ENCODE measurements at places on chromosomes 6 and 20. TPM values are rescaled to one million over a fixed set of nuclear protein-coding genes. Genes with fewer than 3 reads are reported as not detected.
A peak's percentile ranks its signal among the peaks of the same experiment; 100 is the strongest.

The CNPY3 gene
- total RNA-seq: 55.7 TPM

The C2 gene
- total RNA-seq: 0.42 TPM

The NHSL1 gene
- total RNA-seq: 0.68 TPM

The SLC2A4RG gene
- 25.7 TPM for total RNA-seq

The LPIN3 gene
- total RNA-seq: 1.8 TPM

The FRMD1 gene
- not detected for total RNA-seq

The APOBEC2 gene
- total RNA-seq: not detected

The CABLES2 gene
- 5.3 TPM for total RNA-seq

The FAM8A1 gene
- total RNA-seq: 4.0 TPM

The TTPAL gene
- total RNA-seq: 31.4 TPM

- H3K4me3 ChIP-seq: no peak overlapping the region
- H3K27ac ChIP-seq: no peak overlapping the region
- peaks cover 3% of the 10 kb centered on the region for H3K27me3 ChIP-seq
- H3K4me1 ChIP-seq: peaks cover 12% of the 10 kb centered on the region
- no peak for DNase-seq
Measured at GRCh38 chr6:12270551-12271230, 19.5 kb upstream of the EDN1 start.

DNA sequence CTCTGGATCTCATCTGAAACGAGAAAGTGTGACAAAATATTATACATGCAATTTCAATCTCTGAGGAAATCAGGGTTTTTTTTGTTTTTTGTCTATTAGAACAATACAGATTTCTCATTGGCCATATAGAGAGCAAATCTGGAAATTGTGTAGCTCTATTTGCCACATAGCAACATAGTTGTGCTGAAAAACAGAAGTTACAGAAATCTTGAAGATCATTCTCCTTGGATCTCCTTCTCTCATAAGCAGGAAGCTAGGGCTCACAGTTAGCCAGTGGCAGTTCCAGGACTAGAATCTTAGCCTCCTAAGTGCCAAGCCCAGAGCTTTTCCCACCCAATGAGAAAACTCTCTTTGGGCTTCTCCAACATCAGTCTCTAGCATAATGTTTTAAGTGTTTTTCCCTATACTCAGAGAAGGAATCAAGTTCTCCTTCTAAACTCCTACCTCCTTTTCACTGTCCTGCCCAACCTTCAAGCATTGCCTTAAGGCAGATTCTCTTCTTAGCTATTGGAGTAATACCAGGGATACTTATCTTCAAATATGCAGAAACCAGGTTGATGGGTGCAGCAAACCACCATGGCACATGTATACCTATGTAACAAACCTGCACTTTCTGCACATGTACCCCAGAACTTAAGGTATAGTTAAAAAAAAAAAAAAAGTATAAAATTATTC is 211.6 kb downstream of the ALDH8A1 start:
- DNase-seq: no peak
- H3K27me3 ChIP-seq: peaks cover 8% of the 10 kb centered on the region
- H3K27ac ChIP-seq: no peak overlapping the region
- H3K36me3 ChIP-seq: no peaks in the 10 kb centered on the region

DNA sequence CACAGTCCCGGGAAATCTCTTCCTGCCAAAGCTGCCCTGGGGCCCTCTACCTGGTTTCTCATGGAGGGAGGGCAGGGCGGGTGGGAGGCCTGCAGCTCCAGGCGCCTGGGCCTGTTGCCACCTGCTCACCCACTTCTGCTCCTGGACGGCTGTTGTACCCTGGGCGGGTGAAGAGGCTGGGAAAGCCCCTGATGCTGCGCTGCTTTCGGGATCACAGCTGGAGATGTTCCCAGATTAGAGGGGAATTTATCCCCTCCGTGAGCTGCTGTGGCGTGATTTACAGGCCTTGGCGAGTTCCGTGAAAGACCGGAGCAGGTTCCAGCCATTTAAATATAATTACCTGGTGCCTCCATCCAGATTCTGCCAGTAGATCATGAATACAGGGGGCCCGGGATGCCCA is 12.3 kb upstream of the VSTM2L start:
- no peak for DNase-seq
- H3K27ac ChIP-seq: no peak overlapping the region
- H3K36me3 ChIP-seq: no peaks in the 10 kb centered on the region
- H3K4me3 ChIP-seq: no peak overlapping the region
- H3K4me1 ChIP-seq: no peaks in the 10 kb centered on the region

DNA sequence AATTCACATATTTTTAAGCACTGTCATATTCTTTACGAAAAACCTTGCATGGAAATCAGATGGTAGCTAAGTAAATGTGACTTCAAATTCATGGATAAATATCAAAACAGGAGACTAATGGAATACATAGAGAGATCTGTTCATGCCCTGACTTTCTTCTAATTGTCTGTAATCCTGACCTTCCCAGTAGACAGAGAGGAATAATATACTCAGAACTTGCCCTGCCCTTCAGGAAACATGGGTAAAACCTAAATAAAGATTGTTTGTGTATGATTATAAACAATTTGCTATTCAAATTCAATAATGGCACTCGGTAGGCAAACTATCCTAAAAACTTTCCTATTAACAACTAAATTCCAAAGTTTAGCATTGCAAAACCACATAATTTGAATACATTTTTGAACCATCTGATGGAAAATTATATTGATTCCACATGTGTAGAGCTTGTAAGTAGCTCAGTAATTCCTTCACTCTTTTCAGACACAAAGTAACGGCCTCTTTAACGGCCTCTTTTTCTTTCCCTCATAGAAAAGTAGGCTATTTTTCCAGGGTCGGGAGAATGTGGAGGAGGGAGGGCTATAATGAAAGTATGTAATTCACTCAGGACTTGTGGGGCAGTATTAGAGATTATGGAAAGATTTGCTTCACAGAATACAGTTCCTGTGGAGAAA is 227.6 kb downstream of the ALDH8A1 start:
- no peaks in the 10 kb centered on the region for H3K4me1 ChIP-seq
- no peaks in the 10 kb centered on the region for H3K36me3 ChIP-seq
- DNase-seq: no peak

DNA sequence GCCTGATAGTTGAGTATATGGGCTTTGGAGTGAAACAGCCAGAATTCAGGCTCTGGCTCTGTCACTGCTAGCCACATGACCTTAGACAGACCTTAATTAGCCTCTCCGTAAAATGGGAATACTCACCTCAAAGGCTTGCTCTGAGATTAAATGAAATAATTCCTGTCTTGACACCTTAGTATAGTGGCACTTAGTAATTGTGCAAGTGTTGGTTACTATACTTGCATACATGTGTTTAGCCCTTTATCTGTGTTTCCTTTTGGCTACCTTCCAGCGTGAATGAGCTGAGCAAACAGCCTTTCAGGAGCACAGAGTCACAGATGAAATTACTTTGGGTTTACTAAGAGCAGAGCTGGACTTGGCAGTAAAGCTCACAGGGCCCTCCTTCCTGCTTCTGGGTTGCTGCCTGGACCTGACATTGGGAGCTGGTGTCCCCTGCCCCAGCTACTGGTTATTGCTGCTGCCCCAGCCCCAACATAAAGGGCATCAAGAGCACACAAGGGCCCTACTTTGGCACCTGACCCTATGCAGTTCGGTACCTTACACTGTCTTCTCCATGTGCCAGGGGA is 32.8 kb downstream of the CD164 start:
- DNase-seq: no peak
- no peaks in the 10 kb centered on the region for H3K27me3 ChIP-seq
- peaks cover 4% of the 10 kb centered on the region for H3K4me1 ChIP-seq
- H3K36me3 ChIP-seq: peaks cover 13% of the 10 kb centered on the region
- no peak overlapping the region for H3K4me3 ChIP-seq

DNA sequence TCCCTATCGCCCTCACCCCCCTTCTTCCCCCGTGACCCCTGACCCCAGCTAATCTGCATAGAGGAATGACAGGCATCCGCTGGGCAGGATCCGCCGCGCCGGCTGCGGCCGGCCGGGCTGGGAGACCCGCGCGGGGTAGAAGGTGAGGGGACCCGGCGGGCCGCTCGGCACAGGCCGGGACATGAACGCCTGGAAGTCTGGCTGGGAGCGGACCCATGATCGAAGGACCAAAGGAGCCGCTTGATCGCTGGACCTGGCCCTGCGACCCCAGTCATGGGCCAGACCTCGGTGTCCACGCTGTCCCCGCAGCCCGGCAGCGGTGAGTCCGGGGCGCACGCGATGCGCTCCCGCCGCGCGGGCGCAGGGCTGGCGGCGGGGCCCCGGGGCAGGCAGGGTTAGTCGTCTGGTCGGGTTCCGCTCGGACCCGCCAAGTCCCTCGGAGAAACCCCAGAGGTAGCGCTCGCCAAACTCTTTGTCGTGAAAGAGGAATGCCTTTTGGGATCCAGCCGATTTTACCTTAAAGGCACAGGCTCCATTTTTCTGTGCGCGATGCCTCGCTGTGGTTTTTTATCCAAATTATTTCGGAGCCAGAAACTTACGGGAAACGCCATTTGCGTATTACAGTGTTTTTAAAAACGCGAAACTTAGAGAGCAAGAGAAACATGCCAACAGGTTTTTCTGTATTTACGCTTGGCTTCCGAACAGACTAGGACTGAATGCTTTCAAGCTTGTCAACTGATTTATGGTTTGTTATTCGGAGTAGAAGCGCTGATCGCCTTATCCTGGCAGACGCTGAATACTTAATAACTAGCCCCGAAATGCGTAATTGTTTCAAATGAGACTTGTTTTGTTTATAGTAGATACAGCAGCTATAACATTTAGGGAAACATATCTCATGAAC is at the start of gene PHACTR2:
Gene PHACTR2 (plus strand): TSS at position 75 of the 901 bp plus-strand sequence. CDS start 199 bp downstream, at position 274.
- peak within 1 kb of the TSS; percentile 45 for H3K27ac ChIP-seq
- peaks cover 12% of the 10 kb centered on the region for H3K4me1 ChIP-seq
- H3K27me3 ChIP-seq: peaks cover 32% of the 10 kb centered on the region
- H3K4me3 ChIP-seq: peak within 1 kb of the TSS; percentile 81
- H3K36me3 ChIP-seq: peaks cover 15% of the 10 kb centered on the region

DNA sequence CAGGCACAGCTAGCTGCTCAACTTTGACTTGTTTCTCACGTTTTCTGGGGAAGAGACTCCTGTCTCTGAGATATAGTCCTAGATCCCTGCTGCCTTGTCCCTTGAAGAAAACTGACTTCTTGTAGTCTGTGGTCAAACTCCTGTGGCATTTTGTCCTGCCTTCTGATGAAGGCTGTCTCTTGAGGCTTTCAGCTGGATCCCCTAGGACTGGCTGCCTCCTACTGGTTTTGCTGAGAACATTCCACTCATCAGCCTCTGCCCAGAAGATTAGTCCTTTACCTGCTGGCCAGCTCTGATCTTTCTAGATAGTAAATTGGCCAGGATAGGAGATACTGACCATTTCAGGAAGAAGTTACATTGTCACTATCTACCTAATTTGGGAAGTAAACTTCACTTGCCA is 71.9 kb upstream of the CNR1 start:
- no peak overlapping the region for H3K4me3 ChIP-seq
- no peak overlapping the region for H3K27ac ChIP-seq
- no peaks in the 10 kb centered on the region for H3K36me3 ChIP-seq
- H3K4me1 ChIP-seq: no peaks in the 10 kb centered on the region

GRCh38 chr6:133248241-133249001 is 7.3 kb downstream of the EYA4 start:
- no peak overlapping the region for H3K4me3 ChIP-seq
- DNase-seq: no peak
- peaks cover 55% of the 10 kb centered on the region for H3K27me3 ChIP-seq

- peaks cover 57% of the 10 kb centered on the region for H3K27me3 ChIP-seq
- no peak within 1 kb of the TSS for H3K27ac ChIP-seq
- DNase-seq: peak; percentile 13
- no peaks in the 10 kb centered on the region for H3K36me3 ChIP-seq
Measured at GRCh38 chr6:84033523-84034451, at the start of gene MRAP2. Gene MRAP2, plus strand, starts transcription at chr6:84033772. Its CDS starts 21,547 bp downstream, at chr6:84055319.

- no peak overlapping the region for H3K4me3 ChIP-seq
- H3K27ac ChIP-seq: no peak overlapping the region
- DNase-seq: peak; percentile 40
- peaks cover 3% of the 10 kb centered on the region for H3K4me1 ChIP-seq
- H3K27me3 ChIP-seq: no peaks in the 10 kb centered on the region
Measured at GRCh38 chr6:44456070-44456965, 68.8 kb downstream of the CDC5L start.

GRCh38 chr20:18252597-18253451 is 35.5 kb upstream of the ZNF133 start:
- no peak for DNase-seq
- no peaks in the 10 kb centered on the region for H3K36me3 ChIP-seq
- no peaks in the 10 kb centered on the region for H3K27me3 ChIP-seq
- no peak overlapping the region for H3K27ac ChIP-seq
- H3K4me3 ChIP-seq: no peak overlapping the region

- H3K4me1 ChIP-seq: no peaks in the 10 kb centered on the region
- no peak for DNase-seq
- no peaks in the 10 kb centered on the region for H3K27me3 ChIP-seq
- H3K27ac ChIP-seq: no peak overlapping the region
Measured at GRCh38 chr20:39146394-39146793, 184.2 kb downstream of the DHX35 start.

DNA sequence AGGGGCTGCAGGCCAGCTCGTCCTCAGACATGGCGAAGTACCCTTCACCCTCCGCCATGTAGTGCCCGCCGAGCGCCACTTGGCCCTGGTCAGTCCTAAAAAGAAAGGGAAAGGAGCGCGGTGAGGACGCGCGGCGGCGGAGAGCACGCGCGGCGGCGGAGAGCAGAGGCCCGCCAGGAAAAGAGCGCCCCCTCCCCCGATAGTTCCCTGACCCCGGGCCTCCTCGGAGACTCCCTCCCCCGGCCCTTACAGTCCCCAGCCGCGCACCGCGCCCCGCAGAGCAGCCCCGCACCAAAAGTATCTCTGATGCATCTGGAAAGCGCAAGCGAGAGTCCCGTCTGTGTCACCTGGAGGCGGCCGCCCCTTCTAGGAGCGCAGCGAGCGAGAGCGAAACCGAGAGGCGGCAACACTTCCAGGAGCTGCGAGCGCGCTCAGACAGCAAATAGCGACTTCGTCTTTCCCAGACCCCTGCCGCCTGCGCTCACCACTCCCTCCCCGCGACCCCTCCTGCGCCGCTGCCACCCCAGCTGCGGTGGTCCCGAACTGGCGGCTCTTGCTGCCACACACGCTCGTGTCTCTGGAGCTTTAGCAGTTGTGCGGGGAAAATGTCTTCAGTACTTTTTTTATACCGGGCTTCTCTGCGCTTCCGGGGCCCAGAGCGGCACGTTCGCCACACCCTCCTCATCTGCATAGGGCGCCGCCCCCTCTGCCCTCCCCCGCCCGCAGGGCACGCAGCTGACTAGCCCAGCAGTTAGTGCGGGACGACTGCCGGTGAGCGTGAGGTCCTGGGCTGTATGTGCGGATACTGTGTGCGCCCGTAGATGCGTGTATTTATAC is at the start of gene TENT5A:
Gene TENT5A (minus strand): TSS at position 598 of the 837 bp plus-strand sequence. CDS start 540 bp downstream, at position 58.
- H3K36me3 ChIP-seq: peaks cover 6% of the 10 kb centered on the region
- H3K4me1 ChIP-seq: peaks cover 36% of the 10 kb centered on the region
- H3K27me3 ChIP-seq: peaks cover 10% of the 10 kb centered on the region
- H3K27ac ChIP-seq: peak within 1 kb of the TSS; percentile 88
- DNase-seq: peak; percentile 87

- H3K4me1 ChIP-seq: peaks cover 30% of the 10 kb centered on the region
- H3K27me3 ChIP-seq: no peaks in the 10 kb centered on the region
- H3K4me3 ChIP-seq: peak overlapping the region; percentile 97
- H3K36me3 ChIP-seq: peaks cover 9% of the 10 kb centered on the region
- peak; percentile 69 for DNase-seq
- peak overlapping the region; percentile 99 for H3K27ac ChIP-seq
Measured at GRCh38 chr6:127266892-127267645, 405 bp downstream of the RNF146 start.

- H3K27ac ChIP-seq: no peak overlapping the region
- no peaks in the 10 kb centered on the region for H3K4me1 ChIP-seq
Measured at GRCh38 chr6:54214286-54214685, 94.0 kb upstream of the TINAG start.
